ENCODE measurements at places on chromosomes 2 and 18.

DNA sequence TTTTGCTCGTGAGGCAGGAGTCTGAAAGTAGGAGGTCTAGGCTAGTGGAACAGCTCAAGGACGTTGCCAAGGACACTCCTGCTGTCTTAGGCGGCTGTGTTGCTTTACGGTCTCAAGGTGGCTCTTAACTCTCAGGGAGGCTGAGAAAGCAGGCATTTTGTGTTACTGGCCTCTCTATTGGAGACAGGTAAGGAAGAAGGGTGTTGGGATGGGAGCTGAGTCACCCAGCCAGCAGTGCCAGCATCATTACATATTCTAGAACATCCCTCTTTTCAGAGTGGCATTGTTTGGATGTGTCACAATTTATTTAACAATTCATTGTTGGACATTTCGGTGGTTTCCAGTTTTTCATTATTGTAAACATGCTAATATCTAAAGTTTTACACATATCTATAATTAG lies 30.8 kb upstream of the TMEM214 start:
- DNase-seq: no peak

DNA sequence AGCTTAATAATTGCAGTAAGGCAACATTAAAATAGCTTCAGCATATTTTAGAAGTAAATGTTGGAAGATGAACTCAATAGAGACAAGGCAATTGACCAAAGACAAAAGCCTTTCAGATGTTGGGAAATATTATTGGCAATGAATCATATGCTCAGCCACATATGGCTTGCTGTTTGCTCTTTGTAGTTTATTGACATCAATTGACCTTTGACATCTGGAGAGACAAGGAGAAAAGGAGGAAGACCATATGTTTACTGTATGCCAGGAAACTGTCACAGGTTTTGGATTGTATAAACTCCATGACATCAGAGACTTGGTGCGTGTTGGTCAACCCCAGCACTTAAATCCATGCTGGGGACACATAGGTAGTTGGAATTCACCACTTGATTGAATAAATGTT lies 60.6 kb upstream of the SLC16A14 start:
- DNase-seq: no peak

DNA sequence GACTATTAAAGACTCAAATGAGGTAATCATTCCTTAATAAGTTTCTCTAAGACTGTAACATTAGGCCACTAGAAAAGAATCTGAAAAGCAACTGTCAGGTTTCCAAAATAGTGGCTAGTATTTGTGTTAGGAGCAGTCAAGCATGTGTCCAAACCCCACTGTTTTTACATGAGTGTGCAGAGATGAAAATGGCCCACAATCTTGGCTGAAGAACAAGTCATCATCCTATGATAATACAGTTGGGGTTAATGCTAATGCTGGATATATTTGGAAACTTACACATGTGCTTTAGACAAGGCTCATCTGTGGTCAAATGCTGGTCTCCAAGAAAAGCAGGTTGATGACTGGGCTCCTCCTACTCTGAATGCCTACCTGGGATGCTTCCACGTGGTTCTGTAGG lies 73.6 kb downstream of the MAIP1 start:
- DNase-seq: no peak

- no peak for DNase-seq
These were observed 264.7 kb downstream of the CCDC85A start for GRCh38 chr2:56448403-56449001.

GRCh38 chr2:65228263-65228750 lies 676 bp downstream of the ACTR2 start:
- DNase-seq: peak; percentile 37

- DNase-seq: no peak
These were observed 115.8 kb upstream of the SETBP1 start for GRCh38 chr18:44564922-44565321.
